ENCODE measurements at places on chromosomes 12 and 14.

DNA sequence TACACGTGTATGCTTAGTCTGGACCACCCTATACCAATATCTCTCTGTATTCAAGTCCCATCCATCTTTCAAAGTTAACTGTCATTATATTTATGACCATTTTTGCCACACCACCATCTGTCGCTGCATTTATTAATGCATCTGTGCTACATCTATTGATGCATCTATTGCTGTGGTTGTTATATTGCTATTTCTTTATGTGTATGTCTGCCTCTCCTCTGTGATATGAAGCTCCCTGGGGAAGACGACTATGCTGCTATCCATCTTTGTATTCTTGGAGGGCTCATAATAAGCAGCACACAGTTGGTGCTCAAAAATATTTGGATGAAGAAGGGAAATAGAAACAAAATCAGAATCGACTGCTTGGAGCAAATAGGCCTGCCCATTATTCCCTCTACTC, 357.6 kb downstream of the RPS29 start:
- DNase-seq, result no peak

DNA sequence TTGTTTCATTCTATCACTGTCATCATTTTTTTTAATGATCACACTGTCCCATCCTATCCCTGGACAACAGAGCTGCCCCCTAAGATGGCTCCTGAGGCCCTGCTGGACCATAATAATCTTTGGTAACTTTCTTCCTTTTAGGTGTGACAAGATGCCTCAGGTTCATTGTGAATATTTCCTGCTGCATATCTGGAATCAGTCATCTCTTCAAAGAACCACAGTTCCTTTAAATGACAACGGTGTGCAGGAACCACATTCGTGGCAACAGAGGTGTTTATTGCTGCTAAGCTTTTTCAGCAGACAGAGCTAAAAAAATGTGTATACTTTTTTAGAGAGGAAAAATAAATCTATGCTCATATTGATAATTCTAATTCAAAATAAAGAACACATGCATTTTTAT, 312.9 kb downstream of the MED13L start:
- no peak for DNase-seq

GRCh38 chr12:1919763-1920162, 1.3 kb upstream of the CACNA2D4 start:
- no peak for DNase-seq

DNA sequence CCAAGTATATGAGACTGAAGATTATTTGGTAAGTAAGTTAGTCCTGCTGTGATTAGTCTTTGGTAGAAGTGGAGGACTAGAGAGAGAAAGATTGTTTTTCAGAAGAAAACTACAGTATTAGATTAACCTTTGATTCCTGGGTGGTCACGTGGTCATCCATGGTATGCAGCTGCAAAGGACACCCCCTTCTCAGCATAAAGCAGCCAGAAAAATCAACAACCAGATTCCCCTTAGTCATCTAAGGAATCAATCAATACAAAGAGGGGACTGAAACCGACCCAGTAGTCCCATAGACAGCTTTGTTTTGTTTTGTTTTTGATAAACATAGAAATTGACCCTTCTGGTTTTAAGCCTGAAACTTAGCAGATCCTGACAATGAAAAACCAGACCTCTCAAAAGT, 30.3 kb upstream of the MDGA2 start:
- no peak for DNase-seq

DNA sequence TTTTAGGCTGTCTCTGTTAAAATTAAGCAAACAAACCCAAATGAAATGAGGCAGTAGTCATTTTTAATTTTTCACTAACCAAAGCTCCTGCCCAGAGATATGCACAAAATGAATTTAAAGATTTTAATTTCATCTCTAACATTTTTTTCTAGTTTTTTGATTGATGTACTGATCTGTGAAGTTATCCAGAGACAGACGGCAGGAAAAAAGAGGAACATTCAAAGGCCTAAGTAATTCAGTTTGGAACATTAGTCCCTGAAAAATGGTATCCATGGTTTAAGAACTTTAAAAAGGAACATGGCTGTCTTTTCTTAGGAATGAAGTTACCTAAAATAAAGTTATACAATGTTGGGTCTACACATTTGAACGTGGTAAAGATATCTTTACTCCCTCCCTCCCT, 498.8 kb upstream of the LMO3 start:
- no peak for DNase-seq
